ENCODE measurements at places on chromosomes 3 and 15.

DNA sequence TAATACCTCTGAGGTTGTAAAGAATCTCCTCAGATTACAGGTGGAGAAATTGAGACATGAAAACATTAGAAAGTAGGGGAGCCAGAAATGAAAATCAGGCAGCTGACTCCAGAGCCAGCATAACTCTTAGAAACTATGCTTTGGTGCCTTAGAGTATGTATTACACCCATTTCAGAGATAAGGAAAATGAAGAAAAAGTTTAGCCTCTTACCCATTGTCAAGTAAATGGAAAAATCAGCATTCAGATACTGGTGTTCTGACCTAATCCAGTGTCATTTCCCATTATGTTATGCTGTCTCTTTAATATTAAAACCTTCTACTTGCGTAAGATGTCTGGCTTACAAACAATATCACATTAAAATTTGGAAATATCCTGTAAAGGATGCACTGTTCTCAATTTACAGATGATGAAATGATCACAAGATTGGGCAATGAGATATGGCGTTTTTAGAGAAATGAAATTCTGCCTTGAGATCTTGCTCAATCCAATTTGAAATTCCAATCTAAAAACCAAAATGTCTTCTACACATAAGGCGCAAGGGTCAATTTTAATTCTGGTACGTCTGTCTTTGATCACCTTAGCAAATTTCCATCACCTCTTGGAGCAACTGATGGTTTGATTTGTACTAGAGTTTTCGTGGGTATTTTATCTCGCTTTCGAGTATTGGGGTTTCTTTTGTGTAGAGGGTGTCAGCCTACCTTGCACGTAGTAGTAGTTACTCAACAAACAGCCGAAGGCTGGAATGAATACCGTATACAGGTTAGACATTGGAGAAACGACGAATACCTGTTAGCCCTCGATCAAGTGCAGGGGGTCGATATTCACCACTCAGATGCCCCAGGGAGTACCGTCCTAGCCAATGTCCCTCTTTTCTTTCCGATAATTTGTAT lies 902 bp upstream of the ZCWPW2 start:
- no peak for DNase-seq

DNA sequence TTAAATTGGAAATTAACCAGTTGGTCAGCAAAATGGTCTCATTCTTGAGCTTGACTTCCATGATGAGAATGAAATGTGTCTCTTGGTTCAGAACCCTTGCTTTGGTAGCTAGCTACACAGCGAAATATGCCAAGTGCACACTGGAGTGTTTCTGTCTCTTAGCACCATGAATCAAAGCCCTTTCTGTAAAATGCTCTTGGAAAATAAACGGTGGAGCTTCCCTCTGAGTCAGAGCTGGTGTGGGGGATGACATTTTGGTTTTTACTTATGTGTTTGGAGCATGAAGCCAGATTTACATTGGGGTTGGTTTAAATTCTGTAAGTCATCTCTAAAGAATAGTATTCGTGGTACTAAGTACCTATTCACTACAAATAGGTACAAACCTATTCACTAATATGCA lies 85.1 kb upstream of the NANOGP8 start:
- DNase-seq = no peak

GRCh38 chr3:145815707-145816413 lies 345.1 kb downstream of the PLOD2 start:
- DNase-seq = no peak

DNA sequence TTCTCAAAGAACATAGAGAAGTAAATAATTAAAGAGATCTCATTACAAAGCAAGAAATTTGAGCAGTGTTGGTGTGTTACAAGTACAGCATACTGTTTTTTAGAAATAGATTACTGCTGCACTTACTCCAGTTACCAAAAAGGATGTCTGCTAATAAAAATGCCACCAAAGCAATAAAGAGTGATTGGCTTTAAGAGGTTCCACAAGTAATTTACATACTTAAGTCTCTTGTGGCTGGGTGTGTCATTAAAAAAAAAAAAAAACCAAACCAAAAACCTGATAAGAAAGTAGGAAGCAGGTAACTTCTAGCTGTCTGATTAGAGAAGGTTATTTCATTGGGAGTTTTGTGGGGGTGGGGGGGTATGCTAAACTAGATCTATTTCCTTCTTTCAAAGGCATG lies 15.2 kb downstream of the RAB11A start:
- no peak for DNase-seq

DNA sequence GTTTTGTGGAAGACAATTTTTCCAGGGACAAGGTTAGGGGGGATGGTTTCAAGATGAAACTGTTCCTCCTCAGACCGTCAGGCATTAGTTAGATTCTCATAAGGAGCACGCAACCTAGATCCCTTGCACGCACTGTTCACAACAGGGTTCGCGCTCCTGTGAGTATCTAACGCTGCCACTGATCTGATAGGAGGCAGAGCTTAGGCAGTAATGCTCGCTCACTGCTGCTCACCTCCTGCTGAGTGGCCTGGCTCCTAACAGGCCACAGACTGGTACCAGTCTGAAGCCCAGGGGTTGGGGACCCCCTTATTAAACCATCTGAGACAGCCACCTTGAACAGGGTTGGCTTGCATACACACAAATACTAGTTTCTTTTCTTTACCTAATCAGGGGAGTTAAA lies 13.5 kb upstream of the IMPG2 start:
- no peak for DNase-seq

DNA sequence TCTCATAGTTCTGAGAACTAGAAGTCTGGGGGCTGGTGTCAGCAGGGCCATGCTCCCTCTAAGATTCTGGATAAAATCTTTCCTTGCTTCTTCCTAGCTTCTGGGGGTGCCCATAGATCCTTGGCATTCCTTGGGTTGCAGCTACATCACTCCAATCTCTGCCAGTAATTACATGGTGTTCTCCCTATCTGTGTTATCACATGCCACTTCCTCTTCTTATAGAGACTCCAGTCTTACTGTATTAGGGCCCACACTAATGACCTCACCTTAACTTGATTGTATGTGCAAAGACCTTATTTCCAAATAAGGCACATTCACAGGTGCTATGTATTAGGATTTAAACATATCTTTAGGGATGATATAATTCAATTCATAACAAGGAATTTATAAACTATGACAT lies 618.5 kb downstream of the FGF12 start:
- DNase-seq = no peak

DNA sequence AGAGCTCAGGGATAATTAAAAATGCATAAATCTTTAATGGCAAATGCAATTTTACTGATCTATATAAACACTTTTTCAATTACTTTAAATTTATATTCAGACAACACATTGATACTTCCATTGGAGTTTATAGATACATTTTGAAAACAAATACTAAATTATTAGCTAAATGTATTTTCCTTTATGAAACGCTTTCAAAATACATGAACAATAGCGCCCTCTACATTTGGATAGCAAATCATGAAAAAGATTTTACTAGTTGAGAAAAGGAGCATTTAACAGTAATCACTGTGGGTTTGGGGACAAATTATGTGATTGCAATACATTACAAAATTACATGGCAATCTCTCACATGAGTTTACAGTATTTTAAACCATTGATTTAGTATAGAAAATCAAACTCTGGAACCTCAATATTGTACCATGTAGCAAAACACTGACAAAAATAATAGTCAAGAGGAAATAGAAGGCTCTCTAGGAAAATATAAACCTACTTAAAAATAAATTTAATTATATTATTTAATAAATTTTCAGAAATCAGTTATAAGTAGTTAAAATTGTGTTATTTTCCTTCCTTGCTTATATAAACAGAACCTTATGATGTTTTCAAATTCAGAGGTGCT lies 207.9 kb downstream of the ZIC1 start:
- no peak for DNase-seq

- DNase-seq = no peak
Observed at GRCh38 chr3:89606151-89606550, 498.7 kb downstream of the EPHA3 start.

DNA sequence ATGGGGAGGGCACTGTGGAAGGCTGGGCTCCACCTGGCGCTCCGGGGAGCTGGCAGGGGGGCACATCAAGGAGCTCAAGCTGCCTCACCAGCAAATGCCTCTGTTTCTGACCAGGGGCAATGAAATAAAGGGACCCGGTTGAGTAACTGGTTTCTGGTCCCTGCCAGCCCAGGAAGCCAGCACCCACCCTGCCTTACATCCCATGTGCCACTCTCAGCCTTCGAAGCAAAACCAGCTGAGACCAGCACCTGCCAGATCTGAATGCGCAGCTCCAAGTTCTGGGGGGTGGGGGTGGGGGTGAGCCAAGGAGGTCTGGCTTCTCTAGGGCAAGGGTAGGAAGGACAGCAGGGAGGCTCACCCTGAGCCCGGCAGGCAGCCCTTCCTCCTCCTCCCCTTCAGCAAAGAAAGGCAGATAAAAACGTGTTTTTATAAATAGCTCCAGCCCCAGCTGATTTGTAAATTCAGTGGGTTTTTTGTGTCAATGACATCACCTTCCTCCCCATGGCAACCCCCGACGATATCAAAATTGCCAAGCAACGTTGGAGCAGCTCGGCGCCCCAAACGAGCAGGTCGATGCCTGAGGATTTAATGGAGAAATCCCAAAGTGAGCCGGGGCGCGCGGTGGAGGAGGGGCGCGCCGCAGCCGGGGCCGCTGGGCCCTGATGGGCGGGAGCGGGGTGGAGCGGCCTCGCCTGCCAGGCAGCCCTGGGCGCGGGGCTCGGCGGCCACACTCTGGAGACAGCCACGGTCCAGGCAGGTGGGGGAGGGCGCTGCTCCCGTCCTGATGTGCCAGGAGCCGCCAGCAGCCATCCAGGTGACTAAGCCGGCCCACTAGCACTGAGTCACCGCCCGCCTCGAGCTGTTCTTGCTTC lies at the start of gene PAK6:
Gene PAK6, plus strand, starts transcription at position 532 of the 872 bp plus-strand sequence. CDS start 25,723 bp downstream, outside the sequence.
- DNase-seq = peak; percentile 35

DNA sequence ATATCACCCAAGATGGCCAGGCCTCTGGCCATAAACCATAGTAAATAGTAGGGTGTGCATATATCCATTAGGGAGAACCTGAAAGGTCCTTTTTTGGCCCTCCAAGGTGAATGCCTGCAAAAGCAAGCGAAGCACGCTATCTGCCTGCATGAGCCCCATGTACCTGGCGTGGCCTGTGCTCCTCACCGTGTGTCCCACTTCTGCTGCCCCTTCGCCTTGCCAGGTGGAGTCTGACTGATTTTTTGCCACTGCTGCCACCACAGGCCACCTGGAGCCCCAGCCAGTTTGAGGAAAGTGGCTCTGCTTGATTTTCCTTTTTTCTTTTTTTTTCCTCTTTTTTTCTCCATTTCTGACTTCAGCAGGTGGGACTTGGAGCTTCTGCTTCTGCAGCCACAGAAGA lies 139.7 kb downstream of the SNRPN start:
- DNase-seq = no peak

- no peak for DNase-seq
Observed at GRCh38 chr3:101938262-101938847, 89.0 kb downstream of the NFKBIZ start.

GRCh38 chr3:196531418-196531817 lies 16.3 kb upstream of the SMCO1 start:
- no peak for DNase-seq

GRCh38 chr3:186127463-186127862 lies 18.6 kb upstream of the ETV5 start:
- DNase-seq = no peak

GRCh38 chr15:81331600-81331999 lies 7.7 kb upstream of the STARD5 start:
- DNase-seq = no peak

- DNase-seq = no peak
Observed at GRCh38 chr15:37019479-37020433, 80.6 kb downstream of the MEIS2 start.

DNA sequence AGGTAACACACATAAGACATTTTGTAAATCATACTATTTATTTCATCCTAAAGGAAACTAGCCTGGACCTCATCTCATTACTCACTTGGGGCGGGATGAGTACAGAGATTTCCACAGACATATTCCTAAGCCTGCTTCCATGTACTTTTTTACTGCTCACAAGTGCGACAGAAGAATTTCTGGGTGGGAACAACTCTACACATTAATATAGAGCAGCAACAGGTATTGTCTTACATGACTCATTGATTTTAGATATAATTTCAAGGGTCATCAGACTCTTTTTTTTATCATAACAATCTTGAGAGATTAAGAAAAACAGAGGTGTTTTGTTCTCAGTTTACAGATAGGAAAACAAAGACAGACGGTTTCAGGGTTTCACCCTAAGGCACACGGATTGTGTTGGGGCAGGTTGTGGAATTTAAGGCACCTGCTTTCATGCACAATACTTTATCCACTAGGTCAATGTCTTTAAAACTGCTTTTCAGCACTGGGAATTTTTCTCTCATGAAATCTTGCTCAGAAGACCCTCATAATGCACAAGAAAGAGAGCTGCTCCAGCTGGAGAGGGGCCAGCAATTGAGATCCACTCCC lies 186.7 kb upstream of the CDIN1 start:
- no peak for DNase-seq

DNA sequence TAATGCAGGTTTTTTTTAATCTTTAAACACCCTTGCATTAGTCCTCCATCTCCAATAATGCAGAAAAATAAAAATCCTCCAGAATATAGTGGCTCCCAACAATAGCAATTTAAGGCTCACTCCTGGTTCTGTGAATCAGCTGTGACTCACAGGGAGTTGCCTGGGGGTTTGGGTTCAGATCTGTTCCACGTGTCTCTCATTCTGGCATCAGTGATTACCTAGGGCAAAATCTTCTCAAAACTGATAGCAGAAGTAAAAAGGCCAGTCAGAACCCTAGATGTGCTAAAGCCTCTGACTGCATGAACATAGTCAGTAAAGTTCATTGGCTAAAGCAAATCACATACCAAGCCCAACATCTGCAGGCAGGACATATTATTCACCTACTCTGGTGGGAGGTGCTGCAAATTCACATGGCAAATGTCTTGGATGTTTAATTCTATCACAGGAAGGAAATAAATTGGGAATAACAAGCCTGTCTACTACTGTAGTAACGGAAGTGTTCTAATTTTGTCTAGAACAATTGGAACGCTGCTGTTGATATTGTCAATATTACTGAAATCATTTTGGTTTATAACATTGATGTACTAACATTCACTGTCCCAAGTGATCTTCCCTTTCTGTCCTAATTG lies 364.1 kb upstream of the CNTN4 start:
- no peak for DNase-seq

DNA sequence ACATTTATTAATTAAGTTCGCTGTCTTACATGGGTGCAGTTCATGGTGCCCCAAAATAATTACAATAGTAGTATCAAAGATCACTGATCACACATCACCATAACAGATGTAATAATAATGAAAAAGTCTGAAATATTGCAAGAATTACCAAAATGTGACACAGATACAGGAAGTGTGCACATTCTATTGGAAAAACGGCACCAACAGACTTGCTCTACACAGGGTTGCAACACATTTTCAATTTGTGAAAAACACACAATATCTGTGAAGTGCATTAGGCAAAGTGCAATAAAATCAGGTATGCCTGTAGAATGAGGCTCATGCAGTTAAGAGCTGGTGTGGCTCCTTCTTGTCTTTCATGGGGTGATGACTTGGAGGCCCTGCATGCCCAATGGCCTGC lies 265.8 kb downstream of the RPLP1 start:
- DNase-seq = no peak

GRCh38 chr3:106114848-106115247 lies 246.0 kb upstream of the CBLB start:
- DNase-seq = no peak
